Lung (tissue), 17 donors: ENCODE measurements at places on chromosomes 1 and 21. TPM values are rescaled to one million over a fixed set of nuclear protein-coding genes. Genes with fewer than 3 reads are reported as not detected.

The NUP133 gene
- total RNA-seq: 36.2 TPM

The RGS1 gene
- 7.3 TPM for total RNA-seq

The KRTAP19-1 gene
- not detected for total RNA-seq

The CD1B gene
- total RNA-seq: not detected

The SELE gene
- total RNA-seq: 3.2 TPM

The CYP2J2 gene
- 3.9 TPM for total RNA-seq

The LMOD1 gene
- total RNA-seq: 11.4 TPM

The MEX3A gene
- total RNA-seq: 1.1 TPM

The C1orf226 gene
- 7.9 TPM for total RNA-seq

The MARK1 gene
- 4.7 TPM for total RNA-seq

The OR6P1 gene
- total RNA-seq: not detected

The AHCYL1 gene
- total RNA-seq: 77.7 TPM

The CD84 gene
- 10.8 TPM for total RNA-seq

The CYYR1 gene
- 38.3 TPM for total RNA-seq

The RAP1GAP gene
- 41.4 TPM for total RNA-seq

The CYP4X1 gene
- 23.5 TPM for total RNA-seq

The TSEN15 gene
- total RNA-seq: 30.8 TPM

The FAM151A gene
- total RNA-seq: not detected

The ELAVL4 gene
- total RNA-seq: 0.55 TPM

The CENPL gene
- total RNA-seq: 8.5 TPM

The SPRR2E gene
- total RNA-seq: not detected

The CELA3A gene
- total RNA-seq: 11.7 TPM

The GJA9 gene
- not detected for total RNA-seq
